ENCODE measurements at places on chromosomes 16 and 17.

DNA sequence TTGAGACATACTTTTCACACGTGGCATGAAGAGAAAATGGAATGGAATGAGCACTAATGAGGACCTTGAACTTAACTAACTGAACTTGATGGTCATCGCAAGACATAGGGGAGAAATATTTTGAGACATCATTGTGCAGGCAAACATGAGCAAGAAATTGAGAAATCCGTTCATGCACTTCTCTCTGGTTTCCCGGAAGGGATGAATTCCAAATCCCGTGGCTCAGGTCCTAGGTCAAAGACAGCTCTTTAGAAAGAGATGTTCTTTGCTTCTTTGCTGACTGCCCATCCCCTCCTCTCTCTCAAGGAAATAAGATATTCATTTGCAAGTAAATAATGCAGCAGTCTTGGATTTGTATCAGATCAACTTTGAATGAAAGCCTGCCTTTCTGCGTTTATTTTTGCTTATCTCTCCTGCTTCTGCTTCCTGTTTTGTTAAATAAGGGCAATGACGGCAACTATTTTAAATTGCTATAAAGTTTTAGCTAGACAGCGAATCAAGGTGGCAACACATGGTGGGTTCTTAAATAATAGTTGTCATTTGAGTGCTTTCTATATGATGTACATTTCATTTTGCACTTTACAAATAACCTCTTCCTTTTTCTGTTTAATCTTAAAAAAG, 657.8 kb downstream of the MAF start:
- DNase-seq: no peak

DNA sequence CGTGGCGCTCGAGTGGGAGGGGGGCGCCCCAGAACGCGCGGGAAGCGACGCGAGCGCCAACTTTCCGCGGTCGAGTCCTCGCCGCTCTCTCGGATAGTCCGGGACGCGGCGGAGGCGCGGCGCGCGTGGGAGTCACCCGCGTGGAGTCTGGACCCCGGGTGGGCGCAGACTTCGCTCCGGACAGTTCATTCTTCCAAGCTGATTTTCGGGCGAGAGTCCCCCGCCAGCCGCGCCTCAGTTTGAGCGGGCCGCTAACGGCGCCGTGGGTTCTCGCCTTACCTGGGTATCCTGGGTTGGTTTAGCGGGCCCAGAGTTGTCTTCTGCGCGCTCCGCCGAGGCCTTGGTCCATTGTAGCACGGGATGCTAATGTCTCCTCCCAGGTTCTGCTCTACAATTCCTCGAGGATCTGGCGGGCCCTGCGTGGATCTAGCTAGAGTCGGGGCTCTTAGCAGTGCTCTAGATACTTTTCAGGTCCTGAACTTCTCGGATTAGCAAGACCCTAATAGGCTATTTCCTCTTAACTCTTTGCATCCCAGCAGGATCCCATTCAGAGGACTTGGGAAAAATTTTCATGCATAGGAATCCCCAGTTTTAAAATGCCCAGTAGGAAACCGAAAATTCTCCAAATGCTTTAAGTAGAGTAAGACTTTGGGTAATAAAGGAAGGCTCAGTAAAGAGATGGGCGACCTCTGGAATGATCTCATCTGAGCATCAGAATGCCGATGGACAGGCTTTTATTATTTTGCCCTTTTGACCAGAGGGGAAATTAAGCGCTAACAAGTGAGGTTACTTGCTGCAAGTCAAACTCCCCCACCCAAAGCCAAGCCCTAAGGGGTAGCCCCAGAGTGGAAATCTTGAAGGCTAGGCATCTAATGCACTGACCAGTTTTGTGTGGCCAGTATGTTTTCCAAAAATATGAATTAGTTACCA, 537 bp upstream of the GJC1 start:
- DNase-seq: peak; percentile 12

DNA sequence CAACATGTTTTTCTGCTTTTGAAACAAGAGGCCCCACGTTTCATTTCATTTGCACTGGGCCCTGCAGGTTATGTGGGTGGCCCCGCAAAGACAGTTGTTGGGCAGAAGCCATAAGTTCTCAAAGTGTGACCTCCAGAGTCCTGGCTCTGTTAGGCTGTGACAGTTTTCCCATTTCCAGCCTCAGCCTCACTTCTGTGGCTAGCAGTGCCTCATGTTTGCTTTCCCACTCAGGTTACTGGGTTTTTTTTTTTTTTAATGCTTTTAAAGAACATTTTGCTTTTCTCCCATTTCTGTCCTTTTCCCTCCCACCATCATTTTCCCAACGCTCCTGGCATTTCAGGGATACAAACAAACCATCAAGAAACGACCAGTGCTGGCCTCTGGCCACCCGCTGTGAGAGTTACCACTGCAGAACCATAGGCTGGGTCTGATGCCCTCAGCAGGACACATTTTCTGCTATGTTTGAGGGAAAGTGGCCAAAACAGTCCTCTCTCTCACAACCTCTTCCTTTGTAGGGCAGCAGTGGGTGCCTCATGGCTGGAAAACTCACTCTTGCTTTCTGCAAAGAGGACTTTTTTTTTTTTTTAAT, 159.0 kb upstream of the MPHOSPH6 start:
- DNase-seq: no peak

- DNase-seq: no peak
Measured at GRCh38 chr17:29607557-29608195, 14.7 kb downstream of the ANKRD13B start.

GRCh38 chr17:1960545-1960912, 64.6 kb downstream of the RTN4RL1 start:
- no peak for DNase-seq

DNA sequence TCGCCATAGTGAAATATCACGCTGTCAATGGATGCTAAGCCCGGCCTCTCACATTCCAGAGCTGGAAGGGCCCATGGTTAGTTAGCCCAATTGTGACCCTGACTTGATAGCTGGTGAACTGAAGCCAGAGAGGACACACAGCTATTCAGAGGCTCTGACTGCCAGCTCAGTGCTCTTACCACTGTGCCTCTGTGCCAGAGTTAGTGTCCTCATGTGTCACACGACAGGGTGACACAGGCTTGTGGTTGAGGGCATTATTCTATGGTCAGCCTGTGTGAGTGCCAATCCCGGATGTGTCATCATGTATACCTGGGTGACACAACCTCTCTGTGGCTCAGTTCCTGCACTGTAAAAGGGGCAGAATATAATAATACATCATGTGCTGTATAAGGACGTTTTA, 2.5 kb upstream of the MT1X start:
- peak; percentile 14 for DNase-seq

GRCh38 chr17:73679476-73679875, 35.2 kb upstream of the SDK2 start:
- DNase-seq: no peak

DNA sequence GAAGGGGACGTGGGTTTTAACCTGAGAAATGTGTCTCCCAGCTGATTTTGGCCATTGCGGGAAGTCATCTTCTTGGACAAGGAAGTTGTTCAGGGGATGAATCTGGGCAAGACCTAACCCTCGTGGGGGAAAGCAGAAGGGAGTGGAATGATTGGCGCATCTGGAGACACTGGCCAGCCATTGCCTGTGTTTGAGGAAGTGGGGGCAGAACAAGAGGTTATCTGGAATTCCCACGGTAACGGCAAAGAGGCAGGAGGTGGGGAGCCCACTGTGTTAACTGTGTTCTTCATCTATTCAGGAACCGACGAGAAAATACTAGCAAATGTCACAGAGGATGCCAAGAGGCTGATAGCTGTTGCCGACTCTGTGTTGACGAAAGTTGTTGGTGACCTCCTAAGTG, 66.9 kb downstream of the RNF213 start:
- no peak for DNase-seq

DNA sequence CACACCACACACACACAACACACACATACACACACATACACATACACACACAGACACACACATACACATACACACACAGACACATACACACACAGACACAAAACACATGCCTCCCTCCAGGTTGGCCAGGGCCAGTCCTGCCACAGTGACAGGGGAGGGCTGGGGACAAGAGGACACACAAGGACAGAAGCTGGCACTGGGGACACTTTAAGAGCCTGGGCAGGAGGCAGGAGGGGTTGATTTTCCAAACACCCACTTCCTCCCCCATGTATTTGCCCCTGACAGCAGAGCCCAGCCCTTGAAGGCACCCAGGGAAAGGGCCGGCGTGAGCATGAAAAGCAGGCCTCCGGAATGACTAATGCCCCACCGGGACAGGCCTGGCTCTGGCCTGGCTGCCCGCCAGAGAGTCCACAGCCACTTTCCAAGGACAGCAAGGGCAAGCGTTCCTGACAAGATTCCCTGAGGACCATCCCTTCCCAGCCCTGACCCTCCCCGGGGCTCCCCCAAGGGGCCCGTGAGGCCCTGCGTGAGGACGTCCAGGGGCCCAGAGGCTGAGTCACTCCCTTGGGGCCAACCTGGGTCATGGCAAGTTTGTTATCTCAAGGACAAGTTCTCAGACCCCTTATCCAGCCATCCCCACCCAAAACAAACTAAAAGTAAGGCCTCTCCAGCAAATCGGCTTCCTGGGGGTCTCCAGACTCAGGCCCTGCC, 235.6 kb downstream of the ZNF423 start:
- DNase-seq: no peak

DNA sequence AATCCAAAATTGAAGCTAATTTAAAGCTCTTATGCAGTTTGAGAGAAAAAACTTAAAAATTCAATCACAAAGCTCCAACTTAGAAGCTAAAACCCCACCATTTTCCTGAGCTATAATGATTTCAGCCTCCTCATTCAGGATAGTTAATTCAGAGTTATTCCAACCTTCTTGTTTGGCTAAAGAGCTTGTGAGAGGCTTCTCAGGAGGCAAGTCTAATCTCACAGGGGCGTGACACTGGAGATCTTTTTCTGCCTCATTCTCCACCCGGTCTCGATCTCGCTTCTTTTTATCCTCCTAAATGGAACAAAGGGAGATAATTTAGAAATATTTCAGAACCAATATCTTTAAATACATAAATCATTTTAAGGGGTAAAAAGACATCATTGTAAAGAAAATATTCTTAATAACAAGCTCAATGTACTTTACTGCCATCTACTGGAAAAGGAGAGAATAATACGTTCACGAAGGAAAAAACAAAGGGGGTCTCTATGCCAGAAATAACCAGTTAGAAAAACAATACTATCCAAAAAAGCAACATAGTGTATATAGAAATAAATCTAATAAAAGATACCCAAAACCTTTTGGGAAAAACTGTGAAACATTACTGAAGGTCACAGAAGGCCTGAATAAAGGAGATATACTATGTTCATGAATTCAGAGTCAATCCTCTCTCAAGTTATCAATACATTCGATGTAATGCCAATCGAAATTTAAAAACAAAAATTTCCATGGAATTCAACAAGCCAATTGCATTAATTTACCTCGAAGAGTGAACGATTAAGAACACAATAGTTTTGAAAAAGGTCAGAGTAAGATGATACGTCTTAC, 13.9 kb downstream of the BRD7 start:
- no peak for DNase-seq

DNA sequence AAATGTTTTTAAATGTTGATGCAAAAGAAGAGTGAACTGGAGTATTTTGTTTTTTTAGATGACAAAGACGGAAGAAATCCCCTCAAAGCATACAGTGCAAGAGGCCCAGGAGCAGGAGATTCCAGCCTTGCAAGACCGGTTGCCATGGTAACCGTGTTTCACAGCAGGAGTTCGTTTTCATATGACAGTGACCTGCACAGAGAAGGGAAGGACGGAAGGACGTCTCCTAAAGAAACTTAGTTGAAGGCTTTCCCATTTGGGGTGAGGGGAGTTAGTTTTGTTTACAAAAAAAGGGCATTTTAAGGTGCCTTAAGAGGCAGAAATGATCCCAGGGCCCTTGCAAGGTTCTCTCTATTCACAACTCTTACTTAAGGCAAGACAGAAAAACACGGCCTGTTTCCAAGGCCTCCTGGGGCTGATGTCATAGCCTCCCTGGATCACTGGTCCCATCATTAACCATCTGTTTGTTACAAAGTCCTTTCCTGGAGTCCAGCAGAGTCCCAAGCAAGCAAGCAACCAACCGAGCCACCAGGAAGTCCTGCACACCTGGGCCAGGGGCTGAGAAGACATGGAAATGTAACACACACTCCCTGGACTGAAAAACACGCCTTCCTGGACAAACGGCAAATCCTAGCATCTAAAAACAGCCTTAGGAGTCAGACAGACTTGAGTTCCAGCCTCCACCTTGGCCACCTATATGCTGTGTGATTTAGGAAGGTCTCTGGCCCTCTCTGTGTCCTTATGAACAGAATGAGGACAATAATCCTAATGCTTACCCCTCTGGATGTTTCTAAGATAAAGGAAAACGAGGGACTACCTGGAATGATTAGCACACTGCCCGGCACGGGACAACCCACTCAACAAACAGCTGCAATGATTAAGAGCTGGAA, 30.3 kb upstream of the RPH3AL start:
- DNase-seq: no peak

- no peak for DNase-seq
Measured at GRCh38 chr17:72046643-72047612, 73.9 kb upstream of the SOX9 start.

GRCh38 chr16:28865722-28866453, 2.2 kb downstream of the SH2B1 start:
- no peak for DNase-seq

- DNase-seq: no peak
Measured at GRCh38 chr16:4882000-4882632, 34.8 kb downstream of the UBN1 start.

DNA sequence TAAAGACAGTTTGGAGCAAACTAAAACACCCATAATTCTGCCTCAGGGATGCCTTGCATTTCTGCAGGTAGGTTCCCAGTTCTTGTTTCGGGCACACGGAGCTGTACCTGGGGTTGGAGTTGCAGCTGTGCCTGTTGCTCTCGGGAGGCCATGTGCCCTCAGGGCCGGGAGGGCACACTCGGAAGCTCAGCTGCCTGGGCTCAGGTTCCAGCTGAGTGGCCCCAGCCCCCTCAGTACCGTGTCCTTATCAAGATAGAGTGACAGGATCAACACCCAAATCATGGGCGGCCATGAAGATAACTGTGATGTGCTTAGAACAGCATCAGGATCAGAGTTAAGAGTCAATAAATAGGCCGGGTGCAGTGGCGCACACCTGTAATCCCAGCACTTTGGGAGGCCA, 107.9 kb downstream of the SNX29 start:
- no peak for DNase-seq

DNA sequence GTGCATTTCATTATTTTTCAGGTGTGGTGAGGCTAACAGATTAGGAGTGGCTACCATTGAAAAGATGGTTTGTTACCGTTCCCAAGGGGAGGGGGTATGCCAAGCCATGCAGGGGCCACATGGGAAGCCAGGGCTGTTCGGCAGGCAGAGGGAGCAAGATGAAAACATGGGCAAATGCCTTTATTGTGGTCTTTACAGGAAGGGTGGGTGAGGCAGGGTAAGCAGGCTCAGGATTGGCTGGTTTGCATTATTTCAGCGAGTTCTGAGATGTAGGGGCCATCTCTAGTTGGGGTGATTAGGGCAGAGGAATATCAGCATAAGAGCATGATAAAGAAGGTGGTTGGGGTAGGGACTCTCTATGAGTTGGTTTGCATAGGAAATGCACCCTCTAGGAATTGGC, 117.6 kb downstream of the CCT6B start:
- DNase-seq: peak; percentile 14

GRCh38 chr16:22618842-22619241, 108.2 kb downstream of the NPIPB5 start:
- DNase-seq: no peak

- no peak for DNase-seq
Measured at GRCh38 chr17:47713980-47714700, 18.9 kb upstream of the TBX21 start.

- DNase-seq: peak; percentile 48
Measured at GRCh38 chr16:67528870-67529581, 397 bp downstream of the RIPOR1 start.

GRCh38 chr17:78766743-78767294, 15.3 kb downstream of the CYTH1 start:
- DNase-seq: no peak

- peak; percentile 75 for DNase-seq
Measured at GRCh38 chr16:20849589-20850390, 43.5 kb downstream of the REXO5 start.

- peak; percentile 58 for DNase-seq
Measured at GRCh38 chr16:67326472-67327309, at the start of the genes KCTD19 and LRRC36. Gene KCTD19 (minus strand): TSS chr16:67326741. CDS start chr16:67326707, 34 bp downstream. Gene LRRC36 (plus strand): TSS chr16:67326815. CDS start chr16:67326863, 48 bp downstream.
